ENCODE measurements at places on chromosomes 5 and 9.

DNA sequence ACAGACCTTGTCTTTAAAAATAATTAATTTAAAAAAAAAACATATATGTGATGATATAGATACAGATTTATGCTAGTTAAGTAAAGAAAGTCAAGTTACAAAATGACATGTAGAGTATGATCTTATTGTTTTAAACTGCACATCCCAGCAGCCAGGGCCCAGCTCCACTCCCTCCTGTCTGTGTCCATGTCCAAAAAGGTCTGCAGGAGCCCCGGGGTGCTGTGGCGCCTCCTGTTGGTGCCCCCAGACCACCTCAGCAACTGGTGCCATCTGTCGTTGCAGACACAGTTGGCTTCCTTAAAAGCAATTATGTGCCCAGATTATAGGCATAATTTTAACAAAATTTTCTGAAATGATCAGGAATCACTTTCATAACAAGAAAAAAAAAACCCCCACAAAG lies 33.3 kb downstream of the IPPK start:
- DNase-seq: no peak

GRCh38 chr5:55668356-55668755 lies 43.8 kb downstream of the SLC38A9 start:
- no peak for DNase-seq

DNA sequence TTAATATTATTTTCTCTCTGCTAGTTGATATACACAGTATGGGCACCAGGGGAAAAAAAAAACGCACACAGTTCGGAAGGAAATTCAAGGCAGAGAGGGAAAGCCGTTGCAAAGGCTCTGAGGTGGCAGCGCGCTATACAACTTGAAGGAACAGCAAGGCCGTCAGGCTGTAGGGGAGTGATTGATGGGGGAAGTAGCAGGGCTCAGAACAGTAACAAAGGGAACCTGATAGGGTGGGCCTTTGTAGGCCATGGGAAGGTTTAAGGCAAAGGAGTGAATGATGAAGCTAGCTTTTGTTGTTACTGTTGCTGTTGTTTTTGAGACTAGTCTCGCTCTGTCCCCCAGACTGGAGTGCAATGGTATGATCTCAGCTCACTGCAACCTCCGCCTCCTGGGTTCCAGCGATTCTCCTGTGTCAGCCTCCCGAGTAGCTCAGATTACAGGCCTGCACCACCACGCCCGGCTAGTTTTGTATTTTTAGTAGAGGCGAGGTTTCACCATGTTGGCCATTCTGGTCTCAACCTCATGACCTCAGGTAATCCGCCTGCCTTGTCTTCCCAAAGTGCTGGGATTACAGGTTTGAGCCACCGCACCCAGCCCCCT lies 27.0 kb downstream of the AQP7 start:
- peak; percentile 61 for DNase-seq

- no peak for DNase-seq
Measured at GRCh38 chr5:124052201-124052600, 540.2 kb downstream of the CSNK1G3 start.

DNA sequence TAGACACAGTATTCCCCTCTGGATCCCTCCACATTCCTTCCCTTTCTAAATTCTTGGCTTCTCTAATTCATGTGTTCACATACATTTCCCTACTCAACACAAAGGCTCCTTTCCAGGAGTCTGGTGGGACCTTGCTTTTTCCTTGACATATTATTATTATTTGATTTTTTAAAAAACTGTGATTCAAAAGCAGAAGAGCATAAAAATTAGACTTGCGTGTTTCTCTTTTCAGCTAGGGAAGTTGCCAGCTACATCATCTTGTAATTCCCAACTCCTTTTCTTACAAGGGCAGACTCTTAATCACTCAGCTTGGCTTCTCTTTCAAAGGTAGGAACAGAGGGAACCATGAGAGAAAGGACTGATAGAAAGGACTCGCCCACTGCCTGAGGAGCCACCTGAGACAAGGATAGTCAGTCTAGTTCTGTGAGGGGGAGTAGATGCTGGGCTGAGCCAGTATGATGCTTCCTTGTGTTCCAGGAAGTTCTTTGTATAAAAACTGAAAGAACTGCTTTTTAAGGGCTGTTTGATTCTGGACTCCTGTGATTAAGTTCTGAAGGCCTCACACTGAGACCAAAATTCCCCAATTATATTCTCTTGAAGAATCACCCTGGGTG lies 51.0 kb upstream of the DPYSL3 start:
- no peak for DNase-seq

DNA sequence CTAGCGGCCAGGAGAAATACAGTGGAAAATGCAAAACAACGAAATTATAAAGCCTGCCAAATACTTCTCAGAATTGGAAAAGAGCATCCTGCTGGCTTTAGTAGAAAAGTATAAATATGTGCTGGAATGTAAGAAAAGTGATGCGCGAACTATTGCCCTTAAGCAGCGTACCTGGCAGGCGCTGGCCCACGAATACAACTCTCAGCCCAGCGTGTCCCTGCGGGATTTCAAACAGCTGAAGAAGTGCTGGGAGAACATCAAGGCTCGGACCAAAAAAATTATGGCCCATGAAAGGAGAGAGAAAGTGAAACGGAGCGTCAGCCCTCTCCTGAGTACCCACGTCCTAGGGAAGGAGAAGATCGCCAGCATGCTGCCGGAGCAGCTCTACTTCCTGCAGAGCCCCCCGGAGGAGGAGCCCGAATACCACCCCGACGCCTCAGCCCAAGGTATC lies 15.0 kb downstream of the MSANTD3 start:
- DNase-seq: no peak

- peak; percentile 6 for DNase-seq
Measured at GRCh38 chr5:90528601-90529193, 687 bp downstream of the LYSMD3 start.

GRCh38 chr5:138029501-138029900 lies 3.4 kb downstream of the FAM13B start:
- DNase-seq: no peak

DNA sequence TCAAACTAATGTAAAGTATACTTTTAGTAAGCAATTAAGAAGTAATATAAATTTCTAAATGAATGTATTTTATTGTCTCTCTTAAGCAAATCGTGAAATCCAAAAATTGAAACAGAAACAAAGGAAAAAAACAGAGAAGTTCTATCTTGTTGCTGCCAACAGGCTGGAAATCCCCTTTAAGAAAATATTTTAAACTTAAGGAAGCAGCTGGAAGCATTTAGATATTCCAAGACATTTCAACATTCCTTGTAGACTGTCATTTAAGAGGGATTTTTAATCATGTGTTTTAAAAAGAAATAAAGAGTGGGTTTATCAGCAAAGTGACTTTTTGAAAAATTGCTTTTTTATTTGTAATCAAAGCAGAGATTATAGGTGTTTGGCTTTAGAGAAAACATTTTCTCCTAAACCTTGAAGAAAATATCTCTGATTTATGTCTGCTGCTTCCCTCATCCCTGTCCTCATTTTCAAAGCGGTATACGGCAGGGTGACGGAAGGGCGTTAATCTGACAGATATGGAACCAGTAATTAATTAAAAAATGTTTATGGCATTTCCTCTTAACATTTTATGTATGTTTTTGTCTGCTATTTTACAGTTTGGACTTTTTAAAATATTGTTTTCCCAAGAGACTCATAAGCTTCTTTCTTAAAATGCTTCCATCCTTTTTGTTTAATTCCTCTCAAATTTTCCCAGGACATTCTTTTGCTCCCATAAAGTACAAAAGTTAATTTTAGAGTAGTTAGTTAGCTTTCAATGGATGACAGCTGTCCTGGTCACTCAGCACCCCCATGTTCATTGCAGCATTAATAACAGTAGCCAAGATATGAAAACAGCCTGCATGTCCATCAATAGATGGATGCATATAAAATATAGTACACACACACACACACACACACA lies 245.6 kb downstream of the LURAP1L start:
- DNase-seq: no peak

- DNase-seq: no peak
Measured at GRCh38 chr5:156838961-156839360, 11.1 kb upstream of the PPP1R2B start.

GRCh38 chr9:72154468-72155285 lies 5.4 kb downstream of the GDA start:
- DNase-seq: no peak

GRCh38 chr5:35850967-35851680 lies 5.6 kb upstream of the IL7R start:
- no peak for DNase-seq

DNA sequence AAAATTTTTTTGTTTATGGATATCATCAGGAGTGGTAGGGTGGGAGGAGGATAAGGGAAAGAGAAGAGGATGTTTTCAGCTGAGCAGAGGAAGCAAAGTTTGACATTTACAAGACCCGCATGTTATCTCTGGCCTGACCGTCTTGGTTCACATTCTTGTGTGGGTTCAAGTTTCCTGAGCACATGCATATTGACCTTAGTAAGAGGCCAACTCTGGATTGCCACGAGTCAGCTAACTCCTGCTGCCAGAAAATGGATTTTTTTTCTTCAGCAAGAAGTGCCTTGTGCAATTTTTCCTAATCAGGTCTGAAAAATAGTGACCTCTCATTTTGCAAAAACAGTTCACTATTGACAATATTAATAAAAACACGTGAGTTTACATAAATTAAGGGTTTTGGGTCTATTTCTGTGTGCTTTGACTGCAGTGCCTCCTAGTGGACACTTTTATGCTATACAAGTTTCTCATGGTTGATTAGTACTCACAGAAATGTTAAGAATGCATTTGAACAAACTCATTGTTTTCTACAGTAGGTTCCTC lies 27.1 kb upstream of the BASP1 start:
- peak; percentile 73 for DNase-seq

- no peak for DNase-seq
Measured at GRCh38 chr9:15096972-15097371, 186.7 kb upstream of the FREM1 start.

- DNase-seq: no peak
Measured at GRCh38 chr5:25974451-25974850, 1063.9 kb downstream of the CDH9 start.

DNA sequence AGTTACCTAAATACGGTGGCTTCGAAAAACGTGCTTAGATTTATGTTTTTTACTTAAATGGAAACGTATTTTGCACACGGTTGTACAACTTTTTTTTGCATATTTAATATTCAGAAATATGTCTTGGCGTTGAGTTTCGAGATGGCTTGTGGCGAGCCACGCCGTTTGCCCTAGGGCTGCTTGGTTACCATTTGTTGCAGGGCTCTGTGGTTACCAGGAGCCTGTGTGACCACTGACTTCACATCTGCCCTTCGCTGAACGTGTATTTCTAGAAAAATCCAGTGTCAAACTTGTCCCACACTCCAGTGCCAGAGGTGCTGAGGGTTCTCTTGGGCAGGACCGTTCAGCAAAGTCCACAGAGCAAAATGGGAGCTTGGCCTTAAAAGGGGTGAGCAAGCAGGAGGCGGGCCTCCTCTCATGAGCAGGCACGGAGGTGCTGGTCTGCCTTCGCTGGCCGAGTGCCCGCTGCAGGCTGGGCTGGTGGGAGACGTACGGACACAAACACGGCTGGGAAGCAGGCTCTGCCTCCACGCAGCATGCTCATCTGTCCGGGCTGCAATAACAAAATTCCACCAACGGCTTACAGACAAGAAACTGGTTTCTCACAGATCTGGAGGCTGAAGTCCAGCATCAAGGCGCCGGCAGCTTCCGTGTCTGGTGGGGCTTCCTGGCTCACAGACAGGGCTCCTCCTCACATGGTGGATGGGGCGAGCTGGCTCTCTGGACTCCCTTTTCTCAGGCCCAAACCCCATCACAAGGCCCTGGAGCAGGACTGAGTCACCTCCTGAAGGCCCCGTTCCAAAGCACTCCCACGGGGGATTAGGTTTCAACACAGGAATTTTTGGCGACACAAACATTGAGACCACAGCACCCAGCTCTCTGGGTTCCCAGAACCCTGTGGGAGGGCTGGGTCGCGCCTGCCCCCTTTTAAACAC lies 5.4 kb downstream of the MRPL36 start:
- no peak for DNase-seq

GRCh38 chr5:52821901-52822300 lies 34.2 kb downstream of the ITGA1 start:
- DNase-seq: no peak

DNA sequence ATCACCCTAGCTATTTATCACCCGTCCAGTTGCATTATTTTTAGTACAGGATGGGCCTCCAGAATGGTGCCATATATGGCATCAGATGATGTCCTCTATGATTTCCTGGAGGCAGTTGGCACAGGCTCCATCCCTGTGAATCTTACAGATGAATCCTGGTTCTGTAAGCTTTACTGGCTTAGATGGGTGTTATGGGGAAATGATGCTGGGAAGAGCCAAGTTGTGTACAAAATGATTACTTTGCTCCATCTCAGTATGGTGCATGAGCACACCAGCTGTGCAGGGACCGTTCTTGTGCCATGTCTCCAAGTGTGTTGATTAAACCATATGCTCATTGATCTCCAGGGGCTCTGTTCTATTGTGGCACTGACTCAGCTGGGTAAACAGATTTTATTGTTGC lies 755.7 kb downstream of the TLR4 start:
- DNase-seq: no peak

DNA sequence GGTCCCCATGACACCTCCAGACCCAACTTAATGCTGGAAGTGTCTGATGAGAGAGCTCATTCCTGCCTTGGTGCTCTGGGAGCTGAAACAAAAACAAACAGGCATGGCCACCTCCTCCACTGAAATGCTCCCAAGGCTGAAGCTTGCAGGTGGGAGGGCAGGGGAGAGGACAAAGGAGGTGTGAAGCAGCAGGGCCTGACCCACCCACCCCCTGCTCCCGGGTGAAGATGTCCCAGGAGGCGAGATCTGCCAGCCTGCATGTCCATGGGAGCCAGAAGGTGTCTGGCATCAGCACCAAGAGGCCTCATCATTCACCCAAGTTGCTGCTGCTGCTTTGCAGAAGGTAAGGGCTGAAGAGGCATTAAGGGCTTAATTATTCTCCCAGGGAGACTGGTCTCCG lies 4.2 kb upstream of the CCIN start:
- DNase-seq: no peak

- DNase-seq: no peak
Measured at GRCh38 chr5:6729386-6730310, 16.4 kb downstream of the TENT4A start.

All from NCI-H510A treated with DMSO at 0.1 percent for 48 hours (cell line).